ENCODE measurements at places on chromosomes 13 and 19.

DNA sequence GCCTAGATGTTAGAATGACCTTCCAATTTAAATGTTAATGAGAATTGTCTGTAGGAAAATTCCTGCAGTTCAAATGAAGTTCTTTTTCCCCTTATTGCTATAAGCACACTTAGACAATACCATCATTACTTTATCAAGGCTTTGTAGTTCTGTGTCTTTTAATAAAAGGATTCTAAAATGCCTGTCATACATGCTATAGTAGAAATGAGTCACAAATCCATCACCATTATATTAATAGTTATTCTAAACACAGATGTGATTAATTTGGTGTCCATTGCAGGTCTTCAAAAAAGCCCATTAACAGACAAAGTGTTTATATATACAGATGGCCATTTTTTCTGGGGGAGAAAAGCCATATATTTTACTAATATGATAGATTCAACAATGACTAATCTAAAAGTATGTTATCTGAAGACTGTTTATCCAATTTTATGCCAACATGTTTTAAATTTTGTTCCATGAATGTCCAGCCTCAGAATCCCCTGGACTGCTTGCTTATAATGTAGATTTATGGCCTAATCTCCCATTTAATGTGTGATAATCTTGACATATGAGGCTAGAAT is 1678.3 kb upstream of the PCDH20 start:
- DNase-seq: no peak

DNA sequence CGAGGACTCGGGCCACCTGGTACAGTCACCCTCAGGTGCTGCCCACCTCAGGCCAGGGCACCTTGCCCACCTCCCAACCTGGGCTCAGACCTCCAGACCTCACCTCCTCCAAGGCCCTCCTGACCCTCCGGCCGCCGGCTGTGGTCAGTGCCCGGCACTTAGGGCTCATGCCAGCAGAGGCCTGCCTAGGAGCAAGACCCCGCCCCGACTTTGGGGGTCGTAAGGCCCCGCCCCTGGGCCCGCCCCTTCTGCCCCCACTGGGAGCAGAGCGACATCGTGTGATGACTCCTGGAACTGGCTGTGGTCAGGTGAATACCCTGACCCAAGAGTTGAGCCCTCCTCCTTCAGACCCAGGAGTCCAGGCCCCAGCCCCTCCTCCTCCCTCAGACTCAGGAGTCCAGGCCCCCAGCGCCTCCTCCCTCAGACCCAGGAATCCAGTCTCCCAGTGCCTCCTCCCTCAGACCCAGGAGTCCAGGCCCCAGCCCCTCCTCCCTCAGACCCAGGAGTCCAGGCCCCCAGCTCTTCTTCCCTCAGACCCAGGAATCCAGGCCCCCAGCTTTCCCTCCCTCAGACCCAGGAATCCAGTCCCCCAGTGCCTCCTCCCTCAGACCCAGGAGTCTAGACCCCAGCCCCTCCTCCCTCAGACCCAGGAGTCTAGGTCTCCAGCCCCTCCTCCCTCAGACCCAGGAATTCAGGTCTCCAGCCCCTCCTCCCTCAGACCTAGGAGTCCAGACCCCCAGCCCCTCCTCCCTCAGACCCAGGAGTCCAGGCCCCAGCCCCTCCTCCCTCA is at the start of gene SBK2:
SBK2 (minus strand) TSS at position 183 of the 790 bp plus-strand sequence. CDS start 839 bp downstream, outside the sequence.
- no peak for DNase-seq

- DNase-seq: no peak
These were observed 4.6 kb downstream of the FRY start for GRCh38 chr13:32036126-32036695.

GRCh38 chr19:38878575-38879399 is 712 bp upstream of the RINL start:
- DNase-seq: no peak

GRCh38 chr19:8641908-8642547 is 11.6 kb downstream of the NFILZ start:
- no peak for DNase-seq

DNA sequence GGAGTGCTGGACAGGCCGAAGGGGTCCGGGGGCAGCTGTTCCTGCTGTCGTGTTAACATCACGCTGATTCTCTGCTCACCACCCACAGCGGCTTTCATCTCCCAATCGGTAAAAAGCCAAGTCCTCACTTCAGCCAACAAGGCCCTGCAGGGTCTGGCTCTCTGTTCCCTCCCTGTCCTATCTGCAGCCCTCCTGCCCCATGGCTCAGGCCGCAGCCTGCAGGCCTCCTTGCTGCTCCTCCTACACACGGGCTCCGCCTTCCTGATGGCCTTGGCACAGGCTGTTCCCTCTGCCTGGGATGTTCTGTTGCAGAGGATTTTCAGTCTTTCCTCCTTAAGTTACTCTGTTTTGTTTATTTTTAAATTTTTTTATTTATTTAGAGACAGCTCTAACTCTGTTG is 22.2 kb downstream of the FUZ start:
- no peak for DNase-seq

DNA sequence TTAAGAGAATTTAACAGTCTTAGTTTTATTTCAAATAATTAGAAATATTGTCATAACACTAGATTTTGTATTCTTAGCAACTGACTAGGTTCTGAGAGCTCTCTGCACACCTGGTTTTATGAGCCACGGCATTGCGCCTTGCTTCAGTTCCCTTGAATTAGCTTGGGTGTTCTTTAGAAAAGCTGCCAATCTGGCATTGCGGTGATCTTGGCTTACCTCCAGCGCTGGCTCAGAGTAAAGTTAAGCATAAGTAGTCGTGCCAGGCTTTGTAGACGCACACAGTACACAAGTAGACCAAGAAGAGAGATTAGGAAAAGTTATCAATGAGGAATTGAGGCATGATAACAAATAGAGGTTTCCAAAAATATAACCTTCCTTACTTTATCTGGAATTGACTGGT is 45.7 kb downstream of the TPP2 start:
- DNase-seq: no peak

GRCh38 chr13:46490129-46490528 is 62.8 kb upstream of the LRCH1 start:
- no peak for DNase-seq

DNA sequence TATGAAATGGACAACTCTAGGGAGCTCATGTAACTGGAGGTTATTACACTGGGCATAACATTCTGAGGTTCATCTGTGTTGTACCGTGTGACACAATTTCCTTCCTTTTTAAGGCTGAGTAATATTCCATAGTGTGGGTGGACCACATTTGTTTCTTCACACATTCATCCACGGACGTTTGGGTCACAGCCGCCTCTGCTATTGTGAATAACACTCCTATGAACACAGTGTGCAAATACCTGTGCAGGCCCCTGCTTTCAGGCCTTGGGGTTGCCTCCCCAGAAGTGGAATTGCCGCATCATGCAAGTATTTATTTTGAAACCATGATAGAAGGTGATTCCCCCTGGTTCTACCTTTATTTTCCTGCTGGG is 63.4 kb upstream of the MCF2L start:
- DNase-seq: no peak

GRCh38 chr13:65936249-65936648 is 1293.9 kb downstream of the PCDH9 start:
- no peak for DNase-seq

- no peak for DNase-seq
These were observed 74.0 kb upstream of the DOCK9 start for GRCh38 chr13:99051768-99052455.

DNA sequence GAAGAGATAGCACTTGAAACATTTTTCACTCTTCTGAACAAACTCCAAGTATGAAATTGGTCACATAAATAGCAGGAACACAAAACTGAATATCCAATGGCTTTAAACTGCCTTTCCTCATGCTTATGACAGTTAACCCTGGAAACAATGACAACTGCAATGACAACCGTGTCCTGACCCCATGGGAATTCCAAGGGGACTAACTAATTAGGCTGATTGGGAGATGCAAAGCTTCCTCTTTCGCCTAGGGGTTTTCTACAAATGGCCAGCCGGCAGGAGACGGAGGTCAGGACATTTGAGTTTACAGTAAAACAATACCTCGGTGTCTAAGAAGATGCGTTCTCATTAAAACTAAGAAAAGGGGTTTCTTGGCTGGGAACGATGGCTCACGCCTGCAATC is 53.0 kb upstream of the URAD start:
- DNase-seq: no peak

- DNase-seq: no peak
These were observed 108.8 kb downstream of the KCNRG start for GRCh38 chr13:50123862-50124535.

DNA sequence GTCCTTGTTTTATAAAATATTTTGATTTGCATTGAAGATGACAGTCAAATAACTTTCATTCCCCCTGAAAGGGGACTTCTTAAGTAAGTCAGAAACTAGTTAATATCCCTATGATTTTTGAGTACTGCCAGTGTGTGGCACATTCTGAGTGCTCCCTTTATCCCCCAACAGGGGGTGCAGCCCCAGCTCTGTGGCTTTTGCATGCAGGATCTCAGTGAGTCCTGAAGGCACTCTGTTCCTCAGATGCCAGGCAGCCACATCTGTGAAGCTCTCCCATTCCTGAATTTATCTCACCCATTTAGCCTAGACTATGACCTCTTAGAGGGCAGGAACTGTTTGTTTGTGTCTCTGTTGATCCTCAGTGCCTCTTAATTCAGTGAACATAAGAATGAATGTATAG is 123.1 kb downstream of the CDK8 start:
- DNase-seq: no peak

GRCh38 chr13:46521921-46522747 is 30.8 kb upstream of the LRCH1 start:
- no peak for DNase-seq

DNA sequence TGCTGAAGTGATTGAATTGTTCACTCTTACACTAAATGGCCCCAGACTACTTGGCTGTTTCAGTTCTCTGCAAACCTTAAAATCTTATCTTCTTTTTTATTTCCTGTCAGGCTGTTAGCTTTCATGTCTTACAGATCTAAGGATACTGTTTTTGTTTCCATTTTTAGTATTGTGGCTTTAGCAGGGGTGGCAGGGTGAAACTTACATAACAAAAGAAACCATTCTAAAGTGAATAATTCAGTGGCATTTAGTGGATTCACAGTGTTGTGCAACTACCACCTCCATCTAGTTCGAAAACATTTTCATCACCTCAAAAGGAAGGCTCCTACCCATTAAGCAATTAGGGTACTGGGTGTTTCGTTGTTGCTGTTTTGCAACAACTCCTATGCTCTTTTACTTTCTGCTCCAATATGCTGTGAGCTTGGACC is 19.8 kb downstream of the TMEM272 start:
- DNase-seq: no peak

- DNase-seq: peak; percentile 23
These were observed 6.6 kb downstream of the EPS8L1 start for GRCh38 chr19:55082020-55082851.

DNA sequence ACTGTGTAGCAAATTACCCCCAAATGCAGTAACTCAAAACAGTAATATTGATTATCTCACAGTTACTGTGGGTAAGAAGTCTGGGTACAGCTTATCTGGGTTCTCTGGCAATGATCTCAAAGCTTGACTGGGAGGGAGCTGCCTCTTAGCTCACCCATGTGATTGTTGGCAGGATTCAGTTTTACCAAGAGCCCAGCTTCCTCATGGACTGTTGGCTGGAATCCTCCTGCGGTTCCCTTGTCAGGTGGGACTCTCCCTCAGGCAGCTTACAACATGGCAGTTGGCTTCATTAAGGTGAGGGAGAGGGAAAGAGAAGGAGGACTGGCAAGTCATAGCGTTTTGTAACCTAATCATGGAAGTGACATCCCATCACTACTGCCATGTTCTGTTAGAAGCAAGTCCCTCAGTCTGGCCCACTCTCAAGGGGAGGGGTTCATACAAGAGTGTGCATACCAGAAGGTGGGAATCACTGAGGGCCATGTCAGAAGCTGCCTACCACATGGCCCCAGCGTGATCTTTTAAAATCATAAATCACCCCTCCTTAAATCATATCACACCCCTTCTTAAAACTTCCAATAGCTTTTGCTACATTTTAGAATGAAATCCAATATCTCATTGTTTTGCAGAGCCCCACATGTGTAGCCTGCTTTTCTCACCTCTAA is 108.1 kb downstream of the OLFM4 start:
- DNase-seq: no peak

DNA sequence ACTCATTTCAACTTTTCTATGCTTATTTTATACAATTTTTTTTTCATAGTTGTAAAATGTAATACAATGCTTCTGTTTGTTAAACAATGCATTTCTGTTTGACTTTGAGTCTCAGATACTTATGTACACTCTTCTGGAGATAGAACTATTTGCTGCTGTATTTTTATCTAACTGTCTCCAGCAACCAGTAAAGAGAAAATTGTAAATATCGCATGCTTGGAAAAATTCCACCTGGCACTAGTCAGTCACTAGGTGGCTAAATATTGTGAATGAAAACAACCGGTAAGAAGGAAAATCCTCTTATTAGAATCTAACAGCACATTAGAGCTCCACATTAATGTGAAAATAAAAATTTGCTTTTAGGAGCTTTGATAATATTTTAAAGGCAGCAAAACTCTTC is 876.5 kb downstream of the PCDH9 start:
- no peak for DNase-seq

- DNase-seq: no peak
These were observed 161.6 kb downstream of the NDFIP2 start for GRCh38 chr13:79642596-79642995.

DNA sequence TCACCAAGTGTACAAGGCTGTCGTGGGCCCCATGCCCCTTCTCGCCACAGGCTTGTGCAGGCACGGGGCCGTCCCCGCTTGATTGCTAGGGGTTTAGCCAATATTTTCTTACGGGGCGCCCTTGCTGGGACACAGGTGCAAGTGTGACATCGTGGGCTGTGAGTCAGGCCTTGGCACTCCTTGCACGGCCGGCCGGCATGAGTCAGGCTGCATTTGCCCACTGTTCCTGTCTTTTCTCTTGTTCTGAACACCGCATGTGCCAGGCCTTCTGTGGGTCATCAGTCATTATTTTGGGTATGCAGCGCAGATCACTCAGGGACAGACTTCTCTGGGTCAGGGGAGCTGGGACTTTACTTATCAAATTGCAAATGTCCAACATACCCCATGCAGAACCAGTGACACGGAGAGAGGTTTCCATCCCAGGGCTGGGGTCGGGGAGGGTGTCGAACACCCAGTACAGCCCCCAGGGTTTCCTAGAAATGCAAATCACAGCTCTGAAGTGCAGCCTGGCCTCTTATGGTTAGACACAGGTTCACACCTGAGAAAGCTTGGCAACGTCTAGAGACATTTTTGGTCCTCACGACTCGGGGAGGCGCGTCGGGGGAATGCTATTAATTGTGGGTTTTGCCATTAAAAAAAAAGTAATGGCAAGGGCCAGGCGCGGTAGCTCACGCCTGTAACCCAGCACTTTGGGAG is 22.5 kb upstream of the KLF2 start:
- no peak for DNase-seq

GRCh38 chr13:85638815-85639393 is 160.3 kb downstream of the SLITRK6 start:
- DNase-seq: no peak

- DNase-seq: no peak
These were observed 22.0 kb upstream of the GPR18 start for GRCh38 chr13:99280166-99280565.

DNA sequence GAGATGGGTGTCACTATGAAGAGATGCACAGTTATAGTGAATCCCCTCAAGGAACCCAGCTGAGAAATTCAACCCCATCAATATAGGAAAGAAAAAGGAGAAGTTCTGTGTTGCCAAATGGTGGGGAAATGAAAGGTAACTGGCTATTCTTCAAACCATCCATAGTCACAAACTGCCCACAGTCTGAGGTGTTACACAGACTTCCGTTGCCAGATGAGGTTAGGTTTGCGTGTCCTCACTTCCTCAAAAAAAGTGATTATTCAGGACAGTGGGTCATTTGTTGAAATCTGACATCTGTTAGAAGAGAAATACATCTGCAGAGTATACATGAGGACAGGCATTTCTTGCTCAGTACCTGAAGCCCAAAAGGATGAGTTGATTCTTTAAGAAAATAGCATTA is 9.0 kb downstream of the SIGLEC5 start:
- DNase-seq: no peak
